ENCODE measurements at places on chromosomes 6 and 20.

DNA sequence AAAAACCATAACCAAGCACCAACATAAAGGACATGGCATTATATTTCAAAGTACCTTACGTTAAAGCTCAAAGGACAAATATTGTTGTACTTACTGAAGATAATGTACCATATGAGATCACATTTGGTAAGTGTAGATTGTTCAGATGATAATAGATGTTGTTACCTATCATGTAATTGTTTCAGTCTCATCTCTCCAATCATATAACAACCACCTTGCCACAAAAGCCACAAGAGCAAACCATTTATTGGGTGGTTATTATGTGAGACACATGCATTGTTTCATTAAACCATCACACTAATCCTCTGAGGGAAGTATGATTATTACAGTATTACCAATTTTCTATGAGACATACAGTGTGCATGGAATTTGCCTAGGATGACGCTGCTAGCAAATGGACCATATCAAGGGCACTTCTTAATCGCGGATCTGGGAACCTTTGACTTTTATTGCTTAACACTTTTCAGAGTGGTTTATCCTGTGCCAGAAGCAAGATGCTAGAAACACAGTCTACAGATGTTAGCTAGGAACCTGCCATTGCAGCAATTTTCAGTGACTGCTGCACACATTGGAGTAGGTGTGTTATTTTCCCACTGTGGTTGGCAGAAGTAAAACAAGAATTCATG lies 149.8 kb upstream of the AKIRIN2 start:
- DNase-seq: peak; percentile 76

DNA sequence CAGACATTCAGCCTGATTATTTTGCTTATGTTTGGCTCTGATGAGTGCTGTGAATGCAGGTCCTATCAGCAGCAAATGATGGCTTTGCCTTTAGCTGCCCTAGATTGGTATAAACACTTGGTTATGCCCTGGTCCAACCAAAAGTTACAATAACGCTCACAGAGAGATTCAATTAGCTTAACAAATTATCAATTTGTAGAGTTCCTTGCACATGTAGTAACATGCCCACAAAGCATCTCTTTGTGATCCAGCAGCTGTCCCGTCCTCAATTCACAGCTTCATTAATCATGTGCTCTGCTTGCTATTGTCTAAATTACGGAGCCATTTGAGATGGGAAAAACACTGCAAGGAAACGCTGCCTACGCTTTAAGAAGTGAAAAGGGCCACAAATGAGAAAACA lies 457.9 kb downstream of the HDGFL1 start:
- no peak for DNase-seq

DNA sequence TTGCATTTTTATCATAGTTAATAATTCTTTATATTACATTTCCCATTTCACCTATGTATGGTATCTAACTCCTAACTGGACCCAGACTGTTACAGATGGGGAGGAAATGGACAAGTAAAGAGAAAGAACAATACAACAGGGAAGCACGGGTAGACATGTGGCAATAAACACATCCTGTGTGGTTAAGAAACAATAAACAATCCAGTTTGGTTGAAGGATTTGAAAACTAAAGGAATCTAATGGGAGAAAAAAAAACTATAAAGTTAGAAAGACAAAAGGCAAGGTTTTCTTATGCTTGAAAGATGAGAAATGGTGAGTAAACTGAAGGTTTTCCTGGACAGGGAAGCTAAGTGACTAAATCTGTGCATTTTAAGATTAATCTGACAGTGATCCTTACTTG lies 34.9 kb upstream of the ALDH8A1 start:
- no peak for DNase-seq

DNA sequence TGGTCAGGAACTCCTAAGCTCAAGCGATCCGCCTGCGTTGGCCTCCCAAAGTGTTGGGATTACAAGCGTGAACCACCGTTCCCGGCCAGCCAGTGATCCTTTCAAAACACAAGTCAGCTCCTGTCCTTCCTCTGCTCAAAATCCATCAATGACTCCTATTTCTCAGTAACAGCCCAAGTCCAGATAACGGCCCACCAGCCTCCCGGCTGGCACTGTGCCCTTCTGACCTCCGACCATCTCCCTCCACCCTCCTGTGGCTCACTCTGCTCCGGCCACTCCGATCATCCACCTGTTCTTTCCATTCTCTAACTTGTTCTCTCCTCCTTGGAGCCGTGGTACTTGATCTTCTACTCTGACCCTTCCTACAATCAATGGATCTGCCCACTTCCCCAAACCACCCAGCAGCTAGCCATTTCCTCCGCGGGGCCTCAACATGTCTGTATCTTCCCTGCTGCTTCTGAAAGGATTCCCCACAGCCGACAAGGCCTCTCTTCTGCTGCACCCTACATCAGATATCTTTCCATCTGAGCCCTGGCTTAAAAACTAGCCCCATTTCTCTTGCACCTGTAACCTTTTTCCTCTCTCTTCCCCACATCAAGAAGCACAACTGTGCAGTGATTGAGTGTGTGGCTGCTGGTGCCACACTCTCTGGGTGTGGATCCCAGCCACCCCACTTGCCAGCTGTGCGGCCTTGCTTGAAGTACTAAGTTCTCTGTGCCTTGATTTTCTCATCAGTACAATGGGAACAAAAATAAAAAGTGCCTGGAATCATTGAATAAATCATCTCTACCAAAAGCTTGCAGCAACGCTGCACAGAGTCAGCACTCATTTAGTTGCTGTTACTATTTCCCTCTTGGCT lies 6.1 kb upstream of the ZMYND8 start:
- no peak for DNase-seq

DNA sequence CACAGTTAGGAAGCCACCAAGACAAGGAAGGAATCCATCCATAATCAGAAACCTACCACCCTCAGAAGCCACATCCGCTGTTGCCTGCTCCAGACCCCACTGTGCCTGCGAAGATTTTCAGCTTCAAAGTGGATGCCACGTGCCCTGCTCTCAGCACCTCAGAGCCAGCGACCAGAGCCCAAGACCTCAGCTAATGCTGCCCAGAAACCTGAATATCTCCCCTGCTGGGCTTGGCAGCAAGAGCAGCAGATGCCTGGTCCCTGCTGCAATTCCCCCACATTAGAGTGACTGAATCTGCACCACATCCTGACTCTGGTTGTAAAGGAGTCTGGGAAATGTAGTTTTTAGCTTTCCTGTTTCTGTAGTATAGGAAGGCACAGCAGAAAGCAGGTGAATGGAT lies 10.7 kb upstream of the ULBP3 start:
- DNase-seq: no peak

GRCh38 chr6:144305985-144306384 lies 20.9 kb downstream of the UTRN start:
- no peak for DNase-seq

DNA sequence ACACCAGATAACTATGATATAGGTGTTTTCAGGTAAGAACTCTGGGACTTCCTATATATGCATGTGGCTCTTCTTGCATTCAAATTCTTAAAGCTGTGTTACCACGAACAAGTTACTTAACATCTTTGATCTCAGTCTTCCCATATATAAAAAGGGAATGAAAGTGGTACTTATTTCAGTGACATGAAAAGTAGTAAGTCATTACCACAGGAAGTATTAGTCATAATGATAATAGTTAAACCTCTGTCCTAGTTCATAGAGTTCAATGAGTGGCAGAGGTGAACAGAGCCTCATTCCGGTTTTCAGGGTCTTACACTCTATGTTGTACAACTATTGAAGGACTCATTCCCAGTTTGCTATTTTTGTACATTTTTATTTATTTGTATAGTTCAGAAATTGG lies 237.0 kb downstream of the NKAIN2 start:
- no peak for DNase-seq

- no peak for DNase-seq
Measured at GRCh38 chr6:135739288-135739687, 112.2 kb upstream of the PDE7B start.

GRCh38 chr6:10692965-10693538 lies 1.4 kb downstream of the C6orf52 start:
- no peak for DNase-seq

GRCh38 chr6:64197246-64197645 lies 561.6 kb downstream of the PHF3 start:
- no peak for DNase-seq

GRCh38 chr6:73388433-73388799 lies 6.2 kb upstream of the DDX43 start:
- no peak for DNase-seq

DNA sequence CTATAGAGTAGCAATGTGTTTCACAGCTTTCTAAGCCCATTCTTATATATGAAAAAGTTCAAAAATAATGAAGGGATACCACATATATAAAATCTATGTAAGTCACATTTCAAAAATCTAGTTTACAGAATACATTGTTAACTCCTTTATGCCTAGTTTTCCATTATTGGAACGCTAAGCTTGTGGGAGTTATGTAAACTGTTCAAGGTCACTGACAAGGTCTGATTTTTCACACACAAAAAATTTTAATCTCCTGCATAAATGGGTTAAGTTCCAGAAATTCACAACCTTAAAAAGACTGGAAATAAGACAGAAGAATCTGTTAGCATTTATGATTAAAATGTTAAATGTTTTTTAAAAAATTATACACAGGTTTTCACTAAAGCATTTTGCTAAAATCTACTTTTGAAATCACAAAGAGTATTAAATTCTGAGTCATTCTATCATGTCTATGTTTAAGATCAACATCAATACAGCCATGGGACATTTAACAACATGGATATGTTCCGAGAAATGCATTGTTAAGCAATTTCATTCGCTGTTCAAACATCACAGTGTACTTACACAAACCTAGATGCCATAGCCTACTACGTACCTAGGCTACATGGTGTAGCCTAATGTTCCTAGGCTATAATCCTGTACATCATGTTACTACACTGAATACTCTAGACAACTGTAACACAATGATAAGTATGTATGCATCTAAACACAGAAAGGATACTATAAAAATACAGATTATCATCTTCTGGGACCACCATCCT lies 25.4 kb downstream of the ATG5 start:
- no peak for DNase-seq
